ENCODE measurements at places on chromosomes 16 and 17. TPM values are rescaled to one million over a fixed set of nuclear protein-coding genes. Genes with fewer than 3 reads are reported as not detected.

Gene PPY
- total RNA-seq: not detected

Gene ZFP3
- total RNA-seq: 0.89 TPM

Gene ZMYND15
- total RNA-seq: 0.55 TPM

Gene CLEC10A
- not detected for total RNA-seq

Gene ALDH3A1
- 928 TPM for total RNA-seq

Gene CNTD1
- total RNA-seq: not detected

Gene TP53TG3D
- total RNA-seq: 1.7 TPM

Gene PRR35
- 0.20 TPM for total RNA-seq
